Activated CD4-positive, CD25-positive, alpha-beta regulatory T cell treated with anti-CD3 and anti-CD28 coated beads, Interleukin-2, amount 50 U/mL, for 24 hours (primary cell): ENCODE measurements at places on chromosomes 7 and 10.

DNA sequence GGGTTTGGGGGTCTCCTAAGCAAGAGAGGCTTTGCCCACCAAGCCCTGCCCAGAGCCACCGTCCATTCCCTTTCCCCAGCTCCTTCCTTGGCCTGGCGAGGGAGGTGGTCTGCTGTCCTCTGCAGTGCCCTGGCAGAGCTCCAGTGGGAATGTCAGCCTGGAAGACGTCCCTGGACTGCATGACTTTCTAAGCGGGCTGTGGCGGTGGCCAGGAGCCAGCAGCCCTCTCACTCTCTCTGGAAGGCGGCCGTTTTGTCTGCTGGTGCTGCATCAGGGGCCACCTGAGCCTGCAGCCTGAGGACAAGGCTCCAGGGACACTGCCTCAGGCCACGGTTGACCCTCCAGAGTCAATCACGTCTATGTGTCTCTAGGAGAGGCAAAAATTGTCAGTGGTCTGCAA lies 271.0 kb downstream of the SKAP2 start:
- no peak for ATAC-seq

- no peak for ATAC-seq
These were observed 173.5 kb downstream of the KCNMA1 start for GRCh38 chr10:77463967-77464745.

DNA sequence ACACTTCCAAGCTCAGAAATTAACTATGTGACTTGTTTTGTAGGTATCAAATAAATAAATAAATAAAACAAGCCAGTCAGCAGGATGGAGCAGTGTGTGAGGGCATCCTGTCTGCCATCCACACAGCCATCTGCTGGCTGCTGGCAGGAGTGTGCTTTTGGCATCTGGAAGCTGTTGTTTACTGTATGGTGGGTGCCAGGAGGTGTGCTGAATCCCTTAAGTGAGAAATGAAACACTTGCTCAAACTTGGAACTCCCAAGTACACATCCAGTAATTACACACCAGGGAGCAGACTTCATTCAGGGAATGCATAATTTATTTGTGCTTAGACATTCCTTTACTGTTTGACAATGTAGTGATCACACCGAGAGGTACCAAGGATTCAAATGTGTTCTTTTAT lies 16.9 kb upstream of the TAX1BP1 start:
- ATAC-seq, result no peak

GRCh38 chr7:34153656-34154270 lies 248.4 kb downstream of the BMPER start:
- ATAC-seq, result no peak

DNA sequence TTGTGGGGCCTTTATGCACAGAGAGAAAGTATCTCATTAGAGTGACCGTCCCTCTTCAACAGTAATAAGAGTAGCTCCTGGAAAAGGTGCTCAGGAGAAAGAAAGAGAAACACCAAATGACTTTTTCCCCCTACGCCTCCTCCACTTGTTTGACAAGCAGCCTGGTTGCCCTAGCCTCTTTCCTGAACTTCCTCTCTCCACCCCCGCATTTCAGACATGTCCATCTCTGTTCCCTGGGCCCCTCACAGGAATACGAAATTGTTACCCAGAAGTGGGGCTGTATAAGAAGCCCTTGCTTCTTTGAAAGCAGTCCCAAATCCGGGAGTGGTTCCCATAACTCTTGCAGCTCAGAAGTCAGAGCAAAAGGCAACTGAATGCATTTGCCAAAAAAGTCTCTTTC lies 119.6 kb upstream of the ADO start:
- ATAC-seq, result no peak
